ENCODE measurements at places on chromosomes 2 and 18.
A peak's percentile ranks its signal among the peaks of the same experiment; 100 is the strongest.

- no peak for DNase-seq
Observed at GRCh38 chr18:46649071-46649862, 7.8 kb downstream of the LOXHD1 start.

- DNase-seq, result no peak
Observed at GRCh38 chr2:95388091-95388692, 14.3 kb upstream of the FAHD2A start.

- no peak for DNase-seq
Observed at GRCh38 chr2:111662771-111663470, 221.1 kb downstream of the ANAPC1 start.

DNA sequence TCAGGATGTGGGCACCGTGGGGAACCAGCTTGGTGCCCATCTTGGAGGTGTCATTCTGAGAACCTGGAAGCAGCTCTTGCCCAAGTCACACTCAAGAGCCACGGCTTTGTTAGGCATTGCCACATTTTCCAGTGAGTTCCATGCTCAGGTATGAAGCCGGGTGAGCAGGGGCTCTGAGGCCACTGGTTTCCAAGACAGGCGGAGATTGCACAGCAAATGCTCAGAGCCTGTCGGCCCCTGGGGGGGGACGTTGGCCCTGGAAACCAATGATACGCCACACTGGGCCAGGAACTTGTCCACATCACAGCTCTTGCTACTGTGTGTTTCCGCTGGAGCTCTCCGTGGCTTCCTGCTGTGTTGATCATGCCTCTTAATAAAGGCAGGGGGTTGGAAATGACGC is 52.5 kb upstream of the SALL3 start:
- no peak for DNase-seq

- peak; percentile 67 for DNase-seq
Observed at GRCh38 chr2:85539361-85540132, 579 bp downstream of the MAT2A start.

DNA sequence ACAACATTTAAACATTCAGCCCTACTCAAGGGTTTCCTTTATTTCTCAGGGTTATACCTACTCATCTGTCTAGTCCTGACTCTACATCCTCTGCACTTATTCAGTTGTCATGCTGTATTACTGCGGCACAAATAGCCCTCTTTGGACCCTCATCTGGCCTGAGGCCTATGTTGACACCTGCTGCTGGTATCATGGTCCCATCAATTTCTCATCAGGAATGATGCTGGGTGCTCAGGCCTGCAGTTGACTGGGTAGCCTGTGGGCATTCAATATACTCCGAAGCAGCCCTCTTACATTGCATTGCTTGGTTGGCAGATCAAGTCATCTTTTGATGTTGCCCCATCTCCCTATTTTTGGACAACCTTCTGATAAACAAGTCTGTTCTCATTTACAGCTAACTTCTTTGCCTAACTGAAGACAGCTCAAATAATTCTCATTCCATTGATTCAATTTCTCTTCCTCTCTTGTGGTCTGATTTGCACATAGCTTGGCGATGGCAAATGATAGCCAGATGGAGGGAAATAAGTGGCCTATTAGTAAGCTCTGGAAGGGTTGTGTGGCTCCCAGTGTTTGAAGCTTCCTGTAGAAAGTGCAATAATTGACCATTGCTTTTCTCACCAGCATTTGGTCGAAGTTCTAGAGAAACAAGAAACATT is 19.1 kb upstream of the MC4R start:
- no peak for DNase-seq

DNA sequence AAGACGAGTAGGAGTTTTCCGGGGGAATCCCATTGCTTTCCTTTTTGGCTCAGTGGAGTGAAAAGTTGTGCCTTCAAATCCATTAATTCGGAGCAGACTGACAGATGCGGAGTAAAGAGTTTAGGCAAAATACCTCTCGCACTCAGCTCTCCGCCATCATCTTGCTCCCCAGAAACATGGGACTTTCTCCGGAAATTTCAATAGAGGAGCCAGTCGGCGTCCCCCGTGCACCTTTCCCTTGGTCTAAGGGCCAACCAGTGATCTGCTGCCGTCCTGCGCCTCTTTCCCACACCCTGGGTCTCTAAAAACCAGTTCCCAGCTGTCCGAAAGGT is 318 bp downstream of the TYW5 start:
- DNase-seq, result no peak

DNA sequence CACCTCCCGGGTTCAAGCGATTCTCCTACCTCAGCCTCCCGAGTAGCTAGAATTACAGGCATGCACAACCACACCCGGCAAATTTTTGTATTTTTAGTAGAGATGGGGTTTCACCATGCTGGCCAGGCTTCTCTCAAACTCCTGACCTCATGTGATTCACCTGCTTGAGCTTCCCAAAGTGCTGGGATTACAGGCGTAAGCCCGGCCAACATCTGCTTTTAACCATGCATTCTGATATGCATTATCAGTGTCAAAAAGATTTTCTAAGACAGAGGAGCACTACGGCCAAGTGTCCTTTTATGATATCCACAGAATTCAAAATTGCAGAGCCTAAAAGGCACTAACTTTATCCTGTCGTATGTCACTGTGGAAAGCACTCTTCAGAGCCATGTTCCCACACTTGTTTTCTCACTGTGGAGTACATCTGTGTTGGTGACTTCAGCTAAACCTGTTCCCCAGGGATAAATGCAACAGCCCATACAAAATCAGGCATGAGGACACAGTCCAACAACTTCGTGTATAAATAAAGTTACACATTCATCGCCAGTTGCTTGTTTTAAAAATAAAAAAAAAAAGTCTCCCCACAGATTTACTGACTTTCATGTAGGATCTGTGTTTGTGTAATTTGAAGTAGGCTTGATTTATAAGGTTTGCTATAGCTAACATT is 56.4 kb downstream of the STK25 start:
- DNase-seq, result no peak

GRCh38 chr2:240798327-240798905 is 21.6 kb downstream of the KIF1A start:
- no peak for DNase-seq

- DNase-seq, result no peak
Observed at GRCh38 chr18:10094154-10094553, 180.3 kb downstream of the VAPA start.

DNA sequence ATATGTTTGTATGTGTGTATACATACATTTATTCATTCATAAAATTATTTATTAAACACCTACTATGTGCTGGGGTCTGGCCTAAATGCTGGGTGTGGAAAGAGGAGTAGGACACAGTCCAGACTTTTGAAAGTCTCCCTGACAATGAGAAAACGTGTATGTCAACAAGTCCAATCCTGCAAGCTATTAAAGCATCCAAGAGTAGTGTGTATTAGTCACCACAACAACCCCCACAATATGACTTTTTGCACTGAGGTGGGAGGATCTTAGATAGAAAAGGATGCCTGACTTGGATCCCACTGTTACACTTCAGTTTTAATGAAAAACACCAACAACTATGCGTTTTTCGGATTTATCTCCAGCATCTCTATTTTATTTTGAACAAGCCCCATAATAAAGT is 446.4 kb downstream of the EPHA4 start:
- DNase-seq, result no peak

GRCh38 chr2:8116661-8117060 is 565.2 kb upstream of the ID2 start:
- DNase-seq, result no peak

DNA sequence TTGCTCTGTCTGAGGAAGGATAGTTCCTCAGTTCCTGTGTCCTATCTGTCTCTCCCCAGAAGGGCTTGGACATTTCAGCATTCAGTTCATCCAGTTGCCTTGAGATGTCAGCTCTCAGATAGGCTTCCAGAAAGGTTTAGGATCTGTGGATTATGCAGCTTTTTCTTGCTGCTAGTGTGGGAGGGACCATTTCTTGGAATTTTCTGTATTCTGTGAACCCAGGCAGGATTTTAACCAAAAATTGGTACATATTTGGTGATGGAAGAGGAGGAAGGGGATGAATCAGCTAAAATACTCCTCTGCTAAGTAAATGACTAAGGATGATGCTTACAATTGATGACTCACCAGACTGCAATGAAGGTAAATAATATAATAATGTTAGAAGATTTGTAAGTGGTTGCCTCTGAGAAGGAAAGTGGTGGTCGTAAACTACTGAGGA is 58.6 kb upstream of the DOCK10 start:
- DNase-seq, result no peak

DNA sequence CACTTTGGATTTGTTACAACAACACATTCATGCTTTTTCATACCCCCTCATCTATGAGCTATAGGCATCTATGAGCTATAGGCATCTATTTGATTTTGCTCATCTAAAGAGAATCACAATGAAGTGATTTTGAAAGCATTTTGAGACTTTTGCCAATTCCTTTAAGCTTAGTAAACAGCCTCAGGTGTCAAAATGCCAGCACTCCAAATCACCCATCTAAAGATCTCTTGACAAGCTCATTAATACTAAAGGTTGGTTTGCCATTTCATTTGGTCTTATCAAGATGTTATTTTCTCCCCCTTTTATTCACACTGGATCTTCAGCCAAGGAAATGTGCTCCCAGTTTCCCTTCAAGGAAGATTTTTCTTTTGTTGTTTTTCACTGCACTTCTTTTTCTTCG is 110.7 kb upstream of the TLK1 start:
- DNase-seq, result no peak

GRCh38 chr2:37125416-37125815 is 31.4 kb downstream of the EIF2AK2 start:
- DNase-seq, result no peak

- no peak for DNase-seq
Observed at GRCh38 chr18:22822841-22823508, 110.2 kb upstream of the RBBP8 start.

GRCh38 chr18:1014509-1014908 is 109.8 kb downstream of the ADCYAP1 start:
- DNase-seq, result no peak

DNA sequence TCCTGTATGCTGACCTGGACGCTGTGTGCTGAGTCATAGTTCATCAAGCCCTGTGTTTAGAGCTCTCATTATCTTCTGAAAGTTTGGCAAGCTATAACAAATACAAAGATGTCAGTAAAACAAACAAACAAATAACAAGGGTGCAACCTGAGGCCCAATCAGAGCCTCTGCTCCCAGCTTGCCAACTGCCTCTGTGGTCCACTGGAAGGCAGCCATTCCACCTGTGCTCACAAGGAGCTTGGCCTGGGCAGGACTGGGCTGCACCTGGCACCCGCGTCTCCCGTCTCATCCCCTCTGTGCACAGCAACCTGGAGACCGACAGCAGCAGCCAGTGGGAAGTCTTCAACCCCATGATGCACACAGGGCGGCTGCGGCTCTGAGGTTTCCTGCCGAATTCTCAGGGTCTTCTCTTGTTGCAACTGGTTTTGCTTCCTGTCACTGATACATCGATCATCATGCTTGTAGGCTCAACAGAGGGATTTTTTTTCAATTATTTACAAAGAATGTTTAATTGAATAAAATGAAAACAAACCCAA is 97.8 kb downstream of the TMEM18 start:
- no peak for DNase-seq

DNA sequence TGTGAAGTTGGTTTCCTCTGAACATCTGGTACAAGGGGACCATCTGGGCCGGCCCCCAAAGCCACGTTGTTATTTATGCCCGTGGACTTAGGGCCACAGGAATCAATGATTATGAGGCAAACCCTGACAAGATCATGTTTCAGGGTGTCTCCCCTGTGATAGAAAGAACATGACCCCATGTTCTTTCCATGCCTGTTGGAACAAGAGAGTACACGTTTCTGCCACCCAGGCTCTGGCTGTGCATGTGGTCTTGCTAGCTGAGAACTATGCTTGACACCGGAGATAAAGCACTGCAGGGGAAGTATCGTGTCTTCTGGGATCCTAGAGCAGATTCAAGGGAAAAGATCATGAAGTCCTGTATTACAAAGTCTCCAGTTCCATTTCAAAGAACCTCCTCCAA is 64.2 kb downstream of the TMEM17 start:
- no peak for DNase-seq

GRCh38 chr18:12295389-12296086 is 12.5 kb upstream of the TUBB6 start:
- DNase-seq, result no peak

- DNase-seq, result no peak
Observed at GRCh38 chr2:227862741-227863588, 8.5 kb upstream of the DAW1 start.

DNA sequence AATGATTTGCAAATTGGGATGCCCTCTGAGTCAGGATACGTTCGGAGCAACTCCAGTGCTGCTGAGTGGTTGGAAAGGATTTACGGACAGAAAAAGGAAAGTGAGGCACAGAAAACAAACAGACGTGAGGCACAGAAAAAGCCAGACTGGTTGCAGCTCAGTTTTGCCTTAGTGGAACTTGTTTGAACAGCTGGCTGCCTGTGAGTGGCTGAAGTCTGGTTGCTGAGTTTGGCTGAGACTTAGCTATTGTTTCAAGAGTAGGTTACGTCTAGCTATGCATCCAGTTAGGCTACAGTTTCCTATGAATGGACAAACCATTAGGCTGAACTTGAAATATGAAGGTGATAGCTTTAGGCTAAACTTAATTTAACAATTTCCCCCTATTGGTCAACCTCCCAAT is 256.6 kb downstream of the VAPA start:
- no peak for DNase-seq

DNA sequence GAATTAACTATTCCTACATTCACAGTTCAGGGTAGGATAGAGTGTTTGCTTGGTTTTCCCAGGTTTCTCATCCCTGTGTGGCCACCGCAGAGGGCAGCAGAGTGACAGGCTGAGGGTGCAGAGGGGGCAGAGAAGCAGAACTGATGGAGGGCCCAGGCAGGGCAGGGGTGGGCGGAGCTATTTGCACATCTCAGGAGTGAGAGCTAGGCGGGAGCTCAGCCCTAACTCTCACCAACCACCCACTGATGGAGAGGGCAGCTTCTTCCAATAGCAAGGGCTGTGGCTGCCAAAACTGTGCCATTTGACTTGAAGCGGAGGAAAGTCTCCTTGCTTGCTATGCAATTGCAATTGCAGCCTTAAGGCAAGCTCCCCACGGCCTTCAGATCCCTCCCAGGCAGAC is 12.0 kb upstream of the DARS1 start:
- DNase-seq, result no peak

GRCh38 chr2:239671916-239672849 is 271.4 kb upstream of the HDAC4 start:
- no peak for DNase-seq

- no peak for DNase-seq
Observed at GRCh38 chr2:72263776-72264060, 116.1 kb upstream of the CYP26B1 start.

GRCh38 chr2:11578986-11579774 is 45.3 kb downstream of the GREB1 start:
- no peak for DNase-seq

- DNase-seq, result no peak
Observed at GRCh38 chr18:74589021-74589420, 8.6 kb upstream of the ZNF407 start.

Data from stimulated activated CD4-positive, alpha-beta T cell treated with anti-CD3 and anti-CD28 coated beads, TNF-alpha, amount 100 ng/mL, for 4 hours (primary cell).